ENCODE measurements at places on chromosomes 12 and 14.

GRCh38 chr14:87409393-87409792 lies 583.6 kb downstream of the GALC start:
- DNase-seq: no peak

DNA sequence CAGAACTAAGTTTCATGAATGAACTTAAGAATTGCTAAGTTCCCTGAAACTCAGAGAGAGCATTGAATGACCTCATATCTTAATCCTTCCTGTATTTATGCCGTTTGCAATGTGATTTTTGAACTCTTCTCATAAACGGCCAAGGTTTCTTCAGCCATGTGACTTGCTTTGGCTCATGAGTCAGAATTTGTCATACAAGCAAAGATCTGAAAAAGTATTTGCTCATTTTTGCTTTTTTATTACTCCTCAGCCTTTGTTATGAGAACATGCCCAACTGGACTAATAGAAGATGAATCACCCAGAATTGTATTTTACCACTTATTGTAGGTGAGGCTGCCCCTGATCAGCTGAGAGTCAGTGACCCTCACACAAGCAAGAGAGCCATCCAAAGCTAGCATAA lies 693.8 kb downstream of the BCL11B start:
- DNase-seq: no peak

GRCh38 chr14:89000007-89000942 lies 175.8 kb downstream of the TTC8 start:
- DNase-seq: no peak

DNA sequence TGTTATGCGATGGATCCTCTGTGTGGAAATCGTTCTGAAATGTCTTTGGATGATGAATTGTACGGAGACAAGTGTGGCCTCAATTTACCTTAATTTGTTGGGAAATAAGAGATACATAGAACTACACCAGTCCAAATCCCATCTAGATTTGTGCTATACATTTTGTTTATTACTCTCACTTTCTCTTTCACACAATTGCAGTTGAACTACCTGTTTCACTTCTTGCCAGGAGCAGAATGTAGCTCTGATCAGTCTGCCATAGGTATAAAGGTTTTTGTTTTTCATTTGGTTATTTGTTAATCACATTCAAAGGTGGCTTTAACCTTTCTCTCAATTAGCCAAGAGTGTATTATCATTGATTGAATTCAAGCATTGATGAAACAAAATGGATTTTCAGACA lies 268.2 kb downstream of the SNAPC1 start:
- no peak for DNase-seq

- no peak for DNase-seq
Observed at GRCh38 chr12:53618275-53618674, 7.9 kb downstream of the ATF7 start.

DNA sequence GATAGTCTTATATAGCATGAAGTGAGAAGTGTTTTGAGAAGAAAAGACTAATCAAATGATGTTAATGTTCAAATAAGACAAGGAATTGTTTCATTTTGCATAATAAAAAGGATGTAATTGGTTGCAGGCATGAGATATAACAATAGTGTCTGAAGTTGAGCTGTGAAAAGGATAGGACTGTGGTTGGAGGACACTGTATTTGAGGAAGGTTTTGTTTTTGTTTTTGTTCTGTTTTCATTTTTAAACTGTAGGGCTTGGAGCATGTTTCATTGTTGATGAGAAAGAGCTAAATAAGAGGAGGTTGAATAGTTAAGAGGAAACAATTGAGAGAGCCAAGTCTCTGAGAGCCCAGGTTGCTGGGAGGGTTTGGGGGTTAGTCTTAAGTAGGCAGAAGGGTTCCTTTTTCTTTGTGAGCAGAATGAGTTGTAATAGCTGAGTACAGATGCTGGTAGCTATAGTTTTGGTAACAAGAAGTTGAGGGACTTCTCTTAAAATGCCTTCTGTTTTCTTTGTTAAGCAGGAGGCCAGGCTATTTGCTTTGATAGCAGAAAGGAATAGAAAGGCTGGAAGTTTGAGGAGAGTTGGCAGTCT lies 58.4 kb downstream of the CCDC91 start:
- no peak for DNase-seq

All from activated CD4-positive, alpha-beta T cell treated with anti-CD3 and anti-CD28 coated beads, Interleukin-2, amount 50 U/mL, for 4 hours (primary cell).